ENCODE measurements at places on chromosomes 13 and 19.

DNA sequence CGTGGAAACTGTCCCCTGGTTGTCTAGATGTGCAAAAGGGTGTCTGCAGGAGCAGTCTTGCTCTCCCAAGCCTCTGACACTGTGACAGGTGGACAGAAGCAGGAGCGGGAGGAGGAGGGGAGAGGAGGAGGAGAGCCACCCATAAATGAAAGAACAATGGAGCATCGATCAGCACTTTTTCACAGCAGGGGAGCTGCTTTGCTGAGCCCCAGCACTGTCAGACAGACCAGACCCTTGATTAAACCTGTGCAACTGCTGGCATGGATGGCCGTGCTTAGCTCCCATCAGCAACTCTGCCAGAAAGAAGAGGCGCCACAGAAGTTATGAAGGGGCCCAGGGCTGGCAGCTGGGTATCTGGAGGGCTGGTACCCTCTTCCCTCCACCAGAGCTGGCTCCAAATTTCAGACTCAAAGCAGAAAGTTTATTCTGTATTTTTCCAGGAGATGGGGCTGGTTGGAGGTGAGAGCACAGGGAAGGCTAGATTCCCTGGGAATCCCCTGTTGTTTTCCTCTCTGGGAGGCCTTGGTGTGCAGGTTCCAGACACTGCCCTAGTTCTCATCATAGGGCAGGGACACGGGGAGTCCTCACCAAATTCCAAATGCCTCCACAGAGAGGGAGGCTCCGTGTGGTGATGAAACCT lies 1192.2 kb downstream of the UQCRFS1 start:
- DNase-seq = no peak

DNA sequence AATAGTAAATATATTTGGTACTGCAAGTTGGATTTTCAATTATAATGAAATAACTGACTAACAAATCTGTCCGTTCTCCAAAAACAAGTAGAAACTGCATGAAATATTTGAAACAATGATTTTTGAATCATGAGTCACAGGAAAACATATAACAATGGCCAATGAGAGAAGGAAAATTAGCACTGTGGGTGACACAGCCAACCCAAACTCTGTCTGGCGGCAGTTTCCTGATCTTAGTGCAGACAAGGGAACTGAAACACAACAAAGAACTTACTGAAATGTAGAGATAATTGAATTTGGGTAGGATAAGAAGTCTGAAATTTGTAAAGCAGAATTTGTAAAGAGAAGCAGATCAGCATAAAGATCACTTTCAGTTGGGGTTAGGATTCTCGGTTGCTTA lies 2743.3 kb upstream of the PCDH20 start:
- no peak for DNase-seq

DNA sequence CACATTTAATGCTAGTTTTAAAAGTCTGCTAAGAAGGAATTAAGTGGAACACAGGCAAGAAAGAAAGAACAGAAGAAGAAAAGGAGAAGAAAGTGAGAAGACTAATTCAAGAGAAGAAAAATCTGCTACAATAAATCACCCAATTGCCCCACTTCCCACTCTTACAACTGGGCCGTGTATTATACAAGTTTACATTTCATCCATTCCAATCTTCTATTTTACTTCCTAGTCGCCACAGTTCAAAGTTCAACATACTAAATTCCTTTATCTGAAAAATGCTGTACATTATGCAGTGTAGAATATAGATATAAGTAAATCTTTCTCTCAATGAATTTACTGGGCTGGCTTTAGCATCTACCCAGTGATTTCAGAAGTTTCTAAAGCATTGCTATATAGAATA lies 328.2 kb downstream of the DIAPH3 start:
- no peak for DNase-seq

DNA sequence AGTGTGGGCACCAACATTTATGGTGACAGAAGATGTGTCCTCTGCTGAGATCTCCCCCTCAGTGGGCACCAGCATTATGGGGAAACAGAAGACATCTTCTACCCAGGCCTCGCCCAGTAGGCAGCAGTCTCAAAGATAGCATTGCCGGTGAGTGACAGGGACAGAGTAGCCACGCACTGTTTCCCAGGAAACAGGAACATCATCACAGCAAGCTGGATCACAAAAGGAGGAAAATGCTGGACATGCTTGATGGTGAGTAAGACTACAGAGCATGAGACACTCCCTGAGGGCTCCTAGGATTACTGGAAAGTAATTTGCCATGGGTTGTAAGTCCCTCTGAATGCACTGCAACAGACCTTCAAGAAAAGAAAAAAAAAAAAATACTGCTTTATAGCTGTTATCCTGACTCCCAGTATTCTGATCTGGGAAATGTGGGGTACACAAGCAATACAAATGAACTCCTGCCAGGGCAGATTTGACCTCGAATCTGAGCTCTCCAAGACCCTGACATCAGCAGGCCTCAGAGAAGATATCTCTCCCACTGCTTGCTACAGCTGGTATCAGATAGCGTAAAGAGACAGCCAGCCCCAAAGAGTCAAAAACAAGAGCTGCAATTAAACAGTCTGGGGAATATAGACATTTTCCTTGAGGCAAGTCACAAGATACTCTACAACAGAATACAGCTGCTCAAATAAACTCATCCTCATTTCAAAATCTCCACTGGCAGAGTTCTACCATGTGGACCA lies 180.4 kb downstream of the RBM26 start:
- peak; percentile 88 for DNase-seq

GRCh38 chr19:3511506-3512251 lies 5.6 kb downstream of the FZR1 start:
- no peak for DNase-seq

DNA sequence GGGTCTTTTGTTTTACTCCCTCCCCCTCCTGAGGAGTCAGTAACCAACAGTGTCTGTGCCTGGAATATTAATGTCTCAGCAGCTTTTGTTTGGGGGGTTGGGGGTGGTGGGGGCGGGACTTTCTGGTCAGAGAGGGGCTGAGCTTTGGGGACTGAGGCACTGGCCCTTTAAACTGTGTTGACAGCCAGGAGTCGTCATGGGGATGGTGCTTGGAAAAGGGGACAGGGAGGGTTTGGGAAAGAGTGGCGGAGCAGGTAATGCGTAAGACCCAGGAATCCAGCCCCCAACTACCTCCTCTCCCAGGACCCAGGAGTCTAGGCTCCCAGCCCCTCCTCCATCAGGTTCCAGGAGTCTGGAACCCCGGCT lies 5.2 kb downstream of the CADM4 start:
- no peak for DNase-seq

GRCh38 chr13:113665597-113666328 lies 1.3 kb upstream of the GRK1 start:
- DNase-seq = no peak

DNA sequence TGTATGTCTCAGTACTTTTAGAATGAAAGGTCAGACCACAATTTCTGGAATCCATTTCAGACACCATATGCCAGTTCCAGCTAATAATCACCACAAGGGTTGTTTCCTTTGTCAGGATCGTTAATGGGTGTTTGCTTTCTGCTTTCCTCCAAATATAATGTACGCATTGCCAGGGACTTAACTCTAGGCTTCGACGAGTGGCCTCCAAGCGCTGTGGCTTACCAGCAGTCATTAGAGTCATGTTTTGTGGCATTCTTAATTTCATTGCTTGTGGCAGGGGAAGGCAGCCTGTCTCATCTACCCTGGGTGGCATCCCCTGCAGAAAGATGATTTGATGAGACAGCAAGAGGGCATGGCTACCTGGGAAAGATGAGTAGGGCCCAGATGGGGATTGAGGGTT lies 22.5 kb downstream of the SAFB start:
- DNase-seq = no peak

DNA sequence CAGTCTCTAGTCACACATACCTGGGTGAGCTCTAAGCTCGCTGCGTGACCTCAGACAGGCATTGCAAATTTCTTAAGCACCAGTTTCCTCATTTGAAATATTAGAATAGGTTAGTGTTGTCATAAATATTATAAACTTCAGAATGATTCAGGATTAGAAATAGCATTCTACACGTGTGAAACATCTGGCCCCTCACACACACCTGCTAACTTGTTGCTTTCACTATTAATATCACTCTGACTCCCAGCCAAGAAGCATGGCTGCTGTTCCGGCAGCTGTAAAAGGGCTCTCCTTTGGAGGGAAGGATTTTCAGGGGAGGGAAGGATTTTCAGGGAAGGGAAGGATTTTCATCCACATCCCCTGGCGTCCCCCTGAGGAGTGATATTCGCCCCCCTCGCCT lies 161.3 kb upstream of the GPR12 start:
- no peak for DNase-seq

DNA sequence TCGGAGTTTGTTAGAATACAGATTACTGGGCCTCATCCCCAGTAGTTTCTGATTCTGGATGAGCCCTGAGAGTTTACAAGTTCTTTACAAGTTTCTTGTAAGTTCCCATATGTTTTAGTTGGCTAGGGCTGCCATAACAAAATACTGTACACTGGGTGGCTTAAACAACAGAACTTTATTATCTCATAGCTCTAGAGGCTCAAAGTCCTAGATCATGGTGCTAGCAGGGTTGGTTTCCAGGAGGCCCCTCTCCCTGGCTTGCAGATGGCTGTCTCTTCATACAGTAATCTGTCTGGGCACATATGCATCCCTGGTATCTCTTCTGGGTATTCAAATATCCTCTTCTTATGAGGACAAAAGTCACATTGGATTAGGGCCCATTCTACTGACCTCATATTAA lies 167.2 kb downstream of the KLF5 start:
- no peak for DNase-seq

- DNase-seq = no peak
Measured at GRCh38 chr13:66977161-66977560, 253.0 kb downstream of the PCDH9 start.

- DNase-seq = no peak
Measured at GRCh38 chr19:16249826-16250404, 52.2 kb downstream of the AP1M1 start.
